ENCODE measurements at places on chromosomes 5 and 9. TPM values are rescaled to one million over a fixed set of nuclear protein-coding genes. Genes with fewer than 3 reads are reported as not detected.

Gene NKD2
- not detected for total RNA-seq

GRCh38 chr5:32504989-32505596, 60.6 kb upstream of the ZFR start:
- H3K27ac ChIP-seq: no peak overlapping the region
- peaks cover 13% of the 10 kb centered on the region for H3K4me1 ChIP-seq
- no peak for DNase-seq
- H3K4me3 ChIP-seq: no peak overlapping the region
- H3K27me3 ChIP-seq: no peaks in the 10 kb centered on the region
- no peaks in the 10 kb centered on the region for H3K36me3 ChIP-seq

DNA sequence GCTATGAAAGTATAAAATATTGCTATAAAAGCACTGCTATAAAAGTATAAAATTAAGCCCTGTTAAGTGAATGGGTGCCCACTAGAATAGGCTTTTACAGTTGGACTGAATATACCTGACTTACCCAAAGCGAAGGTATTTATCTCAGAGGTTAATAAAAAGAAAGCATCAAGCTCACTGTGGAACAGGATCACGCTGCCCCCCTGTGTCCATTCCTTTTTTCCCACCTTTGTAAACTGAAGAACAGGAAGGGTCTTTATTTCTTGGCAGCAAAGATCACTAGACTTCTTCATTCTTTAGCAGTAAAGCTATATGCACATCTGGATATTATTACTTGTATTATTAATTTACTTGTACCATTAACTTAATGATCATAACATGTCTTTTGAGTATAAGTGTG, 22.1 kb upstream of the PLPP6 start:
- H3K36me3 ChIP-seq: no peaks in the 10 kb centered on the region
- H3K4me1 ChIP-seq: no peaks in the 10 kb centered on the region
- no peaks in the 10 kb centered on the region for H3K27me3 ChIP-seq
- DNase-seq: peak; percentile 68
- H3K27ac ChIP-seq: no peak overlapping the region

DNA sequence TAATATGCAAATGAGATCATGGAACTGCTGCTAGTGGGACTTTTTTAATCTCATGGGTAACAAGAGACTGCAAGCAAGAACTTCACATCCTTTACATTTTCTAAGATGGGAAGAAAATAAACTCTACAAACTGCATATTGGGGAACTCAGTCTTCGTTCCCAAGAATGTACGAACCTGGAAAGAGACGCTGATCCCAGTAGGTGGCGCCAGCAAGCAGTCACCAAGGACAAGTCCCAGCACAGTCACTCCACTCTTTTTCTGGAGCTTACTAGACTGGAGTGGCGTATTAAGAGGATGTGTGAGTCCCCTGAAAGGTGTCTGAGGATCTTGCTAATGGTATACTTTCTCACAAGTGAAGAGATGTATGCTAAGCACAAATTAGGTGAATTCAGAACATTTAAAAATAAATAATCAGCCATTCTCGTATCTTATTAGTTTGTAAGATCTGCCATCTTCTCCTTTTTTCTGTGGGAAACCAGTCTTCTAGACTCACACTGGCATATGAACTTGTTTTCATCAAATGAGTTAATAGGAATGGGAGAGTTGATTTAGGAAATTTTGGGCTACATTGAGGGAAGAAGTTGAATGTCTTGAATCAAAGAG, 16.0 kb upstream of the PUM3 start:
- H3K4me1 ChIP-seq: no peaks in the 10 kb centered on the region
- H3K27me3 ChIP-seq: peaks cover 4% of the 10 kb centered on the region
- no peaks in the 10 kb centered on the region for H3K36me3 ChIP-seq
- no peak overlapping the region for H3K4me3 ChIP-seq
- DNase-seq: peak; percentile 55

DNA sequence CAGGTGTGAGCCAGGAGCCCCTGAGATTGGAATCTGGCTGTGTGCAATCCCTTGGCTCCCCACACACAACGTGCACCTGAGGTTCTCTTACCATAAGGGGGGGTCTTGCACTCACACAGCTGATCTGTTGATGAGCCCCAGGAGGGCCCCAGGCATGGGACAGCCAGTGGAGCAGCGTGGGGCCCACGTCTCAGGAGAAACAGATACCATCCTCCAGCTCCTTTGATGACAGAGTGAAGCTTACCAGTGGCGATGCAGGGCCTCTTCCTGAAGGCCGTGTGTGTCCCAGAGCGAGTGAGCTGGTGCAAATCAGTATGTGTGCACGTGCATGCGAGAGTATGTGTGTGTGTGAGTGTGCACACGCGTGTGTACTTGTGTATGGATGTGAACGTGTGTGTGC, 287.4 kb downstream of the IRX1 start:
- no peak overlapping the region for H3K27ac ChIP-seq
- H3K27me3 ChIP-seq: no peaks in the 10 kb centered on the region
- H3K36me3 ChIP-seq: no peaks in the 10 kb centered on the region
- no peak for DNase-seq
- no peak overlapping the region for H3K4me3 ChIP-seq

DNA sequence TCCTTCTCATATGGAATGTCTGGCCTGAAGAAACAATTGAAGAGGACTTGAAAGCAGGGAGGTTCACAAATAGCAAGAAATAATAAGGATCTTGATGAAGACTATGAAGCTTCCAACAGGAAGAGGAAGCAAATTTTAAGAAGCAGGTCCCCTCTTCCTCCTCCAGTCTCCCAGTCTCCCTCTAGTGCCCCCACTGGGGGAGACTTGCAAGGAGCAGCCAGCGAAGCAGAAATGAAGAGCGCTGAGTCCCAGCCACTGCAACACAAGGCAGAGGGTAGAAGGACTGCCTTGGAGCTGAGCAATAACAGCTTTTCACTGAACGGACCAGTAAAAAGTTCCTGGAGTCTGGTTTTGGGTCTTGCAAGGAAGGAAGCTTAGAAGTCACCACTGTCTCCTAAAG, 32.6 kb upstream of the ACO1 start:
- no peaks in the 10 kb centered on the region for H3K36me3 ChIP-seq
- no peak overlapping the region for H3K4me3 ChIP-seq

Gene PTGDS
- 9.6 TPM for total RNA-seq

GRCh38 chr9:131394464-131395156, 724 bp downstream of the PRRC2B start:
- no peaks in the 10 kb centered on the region for H3K36me3 ChIP-seq
- peaks cover 42% of the 10 kb centered on the region for H3K4me1 ChIP-seq
- DNase-seq: no peak
- peak overlapping the region; percentile 76 for H3K4me3 ChIP-seq

- no peak overlapping the region for H3K27ac ChIP-seq
- no peaks in the 10 kb centered on the region for H3K4me1 ChIP-seq
- no peak overlapping the region for H3K4me3 ChIP-seq
- peaks cover 34% of the 10 kb centered on the region for H3K27me3 ChIP-seq
These were observed 104.7 kb upstream of the PHYKPL start for GRCh38 chr5:178337334-178337741.

- H3K27me3 ChIP-seq: no peaks in the 10 kb centered on the region
- H3K27ac ChIP-seq: no peak overlapping the region
- H3K36me3 ChIP-seq: no peaks in the 10 kb centered on the region
- peak overlapping the region; percentile 80 for H3K4me3 ChIP-seq
These were observed 1.3 kb downstream of the TNPO1 start for GRCh38 chr5:72817671-72818266.

Gene RAPGEF6
- total RNA-seq: 122 TPM

Gene SV2C
- total RNA-seq: 0.03 TPM

Gene ZFYVE16
- total RNA-seq: 14.6 TPM

Gene ZNG1F
- 12.5 TPM for total RNA-seq

Gene CDH18
- total RNA-seq: not detected

DNA sequence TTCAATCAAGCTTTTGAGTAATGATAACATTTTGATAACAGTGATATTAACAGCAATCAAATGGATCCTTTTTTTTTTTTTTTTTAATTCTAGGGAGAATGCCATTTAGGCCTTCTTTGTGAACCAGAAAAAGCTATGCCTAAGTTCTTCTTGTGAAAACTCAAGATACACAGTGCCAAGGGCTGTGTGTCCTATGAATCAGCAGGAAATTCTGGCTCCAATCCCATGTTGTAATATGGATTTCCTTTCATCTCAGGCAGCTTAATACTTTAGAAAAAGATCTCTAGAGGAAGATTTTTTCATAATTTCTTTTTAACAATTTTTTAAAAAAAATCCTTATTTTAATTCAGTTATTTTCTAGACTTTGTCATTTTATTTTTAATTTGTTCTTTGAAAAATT, 96.1 kb downstream of the NUDT12 start:
- no peaks in the 10 kb centered on the region for H3K36me3 ChIP-seq
- H3K27me3 ChIP-seq: no peaks in the 10 kb centered on the region
- H3K4me3 ChIP-seq: no peak overlapping the region
- no peak for DNase-seq
- no peaks in the 10 kb centered on the region for H3K4me1 ChIP-seq
- H3K27ac ChIP-seq: no peak overlapping the region

DNA sequence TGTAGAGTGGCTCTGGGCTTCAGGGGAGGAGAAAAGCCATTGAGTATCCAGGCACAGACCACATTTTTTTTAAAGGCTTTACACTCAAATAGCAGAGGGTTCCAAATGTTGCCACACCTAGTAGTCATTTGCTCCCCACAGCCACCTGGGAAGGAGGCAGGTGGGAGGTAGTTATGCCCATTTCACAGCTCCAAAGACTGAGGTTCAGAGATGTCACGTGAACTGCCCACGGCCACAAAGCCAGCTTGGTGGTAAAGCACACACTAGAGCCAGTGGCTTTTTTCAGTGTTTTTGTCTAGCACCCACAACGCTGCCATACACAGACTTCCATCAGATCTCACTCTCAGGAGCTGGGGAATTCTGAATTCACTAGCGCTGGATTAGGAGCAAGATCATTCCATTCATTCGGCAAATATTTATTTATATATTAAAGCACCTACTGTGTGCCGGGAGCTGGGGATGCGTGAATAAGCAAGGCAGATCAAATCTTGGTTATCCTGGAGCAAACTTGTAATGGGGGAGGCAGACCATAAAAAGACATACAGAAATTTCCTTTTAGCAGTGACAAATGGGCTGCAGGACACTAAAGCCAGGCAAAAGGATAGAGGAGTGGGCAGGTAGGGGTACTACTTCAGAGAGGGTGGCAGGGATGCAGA, 7.4 kb downstream of the WHRN start:
- DNase-seq: no peak
- H3K4me1 ChIP-seq: peaks cover 3% of the 10 kb centered on the region
- H3K4me3 ChIP-seq: no peak overlapping the region
- no peaks in the 10 kb centered on the region for H3K36me3 ChIP-seq
- H3K27ac ChIP-seq: no peak overlapping the region

GRCh38 chr9:133819923-133820322, 81.8 kb upstream of the SARDH start:
- no peaks in the 10 kb centered on the region for H3K36me3 ChIP-seq
- H3K27ac ChIP-seq: no peak overlapping the region
- H3K27me3 ChIP-seq: peaks cover 7% of the 10 kb centered on the region
- no peaks in the 10 kb centered on the region for H3K4me1 ChIP-seq

- no peaks in the 10 kb centered on the region for H3K4me1 ChIP-seq
- H3K4me3 ChIP-seq: no peak overlapping the region
- peaks cover 86% of the 10 kb centered on the region for H3K36me3 ChIP-seq
- no peak overlapping the region for H3K27ac ChIP-seq
- DNase-seq: no peak
These were observed 37.1 kb downstream of the CDK5RAP2 start for GRCh38 chr9:120542701-120543490.

DNA sequence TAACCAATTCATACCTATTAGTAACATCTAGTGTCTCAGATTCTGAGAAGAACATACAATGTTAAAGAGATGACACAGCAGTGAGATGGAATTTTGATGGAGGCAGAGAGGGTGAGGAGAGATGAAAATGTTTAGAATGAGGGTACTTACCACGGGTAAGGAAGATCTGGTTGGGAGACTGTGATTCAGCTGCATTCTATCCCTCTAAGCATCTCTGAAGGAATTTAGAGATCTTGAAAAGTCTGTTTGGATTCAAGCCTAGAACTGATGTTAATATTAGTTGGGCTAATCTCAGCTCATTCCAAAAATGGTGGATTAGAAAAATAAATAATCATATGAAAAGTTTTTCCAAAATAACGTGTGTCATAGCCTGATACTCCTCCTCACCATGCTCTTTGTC, 191.5 kb upstream of the CLINT1 start:
- no peaks in the 10 kb centered on the region for H3K4me1 ChIP-seq
- H3K4me3 ChIP-seq: no peak overlapping the region
- DNase-seq: no peak
- no peaks in the 10 kb centered on the region for H3K27me3 ChIP-seq
- H3K27ac ChIP-seq: no peak overlapping the region

DNA sequence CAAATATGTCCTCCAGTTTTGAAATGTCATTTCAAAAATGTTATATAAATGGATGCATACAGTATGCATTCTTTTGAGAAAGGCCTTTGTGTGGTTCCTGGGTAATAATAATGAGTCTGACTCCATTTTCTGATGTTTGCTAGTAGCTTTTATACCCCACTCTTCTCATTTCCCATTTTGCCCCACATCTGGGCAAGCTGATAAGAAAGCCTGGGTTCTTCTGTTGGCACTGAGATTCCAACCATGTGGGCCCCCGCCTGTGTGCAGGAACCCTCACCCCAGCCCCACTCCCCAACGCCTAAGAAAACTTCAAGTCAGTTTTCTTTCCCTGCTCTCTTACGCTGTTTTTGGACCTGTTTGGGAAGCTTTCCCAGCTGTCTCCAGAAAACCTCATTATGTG, 89.4 kb downstream of the SNX18 start:
- H3K27ac ChIP-seq: no peak overlapping the region
- DNase-seq: no peak
- H3K4me1 ChIP-seq: peaks cover 30% of the 10 kb centered on the region
- H3K27me3 ChIP-seq: no peaks in the 10 kb centered on the region
- H3K36me3 ChIP-seq: no peaks in the 10 kb centered on the region

GRCh38 chr5:98793223-98793622, 19.8 kb downstream of the RGMB start:
- no peaks in the 10 kb centered on the region for H3K27me3 ChIP-seq
- no peak overlapping the region for H3K27ac ChIP-seq
- DNase-seq: no peak
- no peaks in the 10 kb centered on the region for H3K4me1 ChIP-seq
- no peak overlapping the region for H3K4me3 ChIP-seq
